ENCODE measurements at places on chromosomes 3 and 15. TPM values are rescaled to one million over a fixed set of nuclear protein-coding genes. Genes with fewer than 3 reads are reported as not detected.

UNC13C gene
- total RNA-seq = 13.2 TPM

GRK7 gene
- 0.20 TPM for total RNA-seq

GOLGA8J gene
- 0.40 TPM for total RNA-seq

IL12A gene
- total RNA-seq = 7.5 TPM

UPK1B gene
- total RNA-seq = 2.9 TPM

SEMA6D gene
- total RNA-seq = 68.8 TPM

UBL7 gene
- 32.8 TPM for total RNA-seq

DTWD1 gene
- 36.1 TPM for total RNA-seq

CLN6 gene
- total RNA-seq = 11.9 TPM

MESP2 gene
- 0.83 TPM for total RNA-seq

NOP10 gene
- total RNA-seq = 177 TPM

MOBP gene
- total RNA-seq = 125 TPM

COLQ gene
- 10.5 TPM for total RNA-seq

LYZL4 gene
- total RNA-seq = not detected

CKMT1B gene
- 17.7 TPM for total RNA-seq

DNAJC19 gene
- 41.8 TPM for total RNA-seq

ZNF662 gene
- 27.5 TPM for total RNA-seq

ZNF860 gene
- total RNA-seq = 1.0 TPM

LTF gene
- 1.4 TPM for total RNA-seq

MAP1A gene
- 148 TPM for total RNA-seq

ADAMTS17 gene
- 19.7 TPM for total RNA-seq

ONECUT1 gene
- total RNA-seq = 3.6 TPM

PARL gene
- total RNA-seq = 22.6 TPM

GANC gene
- total RNA-seq = 24.8 TPM

RTP1 gene
- 0.40 TPM for total RNA-seq

LSMEM2 gene
- total RNA-seq = 0.44 TPM

PROK2 gene
- total RNA-seq = 2.0 TPM

CATSPER2 gene
- 2.6 TPM for total RNA-seq

SGO1 gene
- total RNA-seq = 5.5 TPM

SERPINI2 gene
- total RNA-seq = 6.3 TPM

DISP2 gene
- 7.8 TPM for total RNA-seq

DUOX1 gene
- under 0.01 TPM for total RNA-seq

ANKUB1 gene
- total RNA-seq = 3.3 TPM

ZIC4 gene
- total RNA-seq = 30.5 TPM

DTX3L gene
- 13.4 TPM for total RNA-seq

MKRN2OS gene
- total RNA-seq = not detected

IQCF5 gene
- not detected for total RNA-seq

NOX5 gene
- 0.20 TPM for total RNA-seq

PDIA5 gene
- 9.5 TPM for total RNA-seq

CD200 gene
- 38.8 TPM for total RNA-seq

RLBP1 gene
- total RNA-seq = 0.83 TPM

CHRNA5 gene
- 0.99 TPM for total RNA-seq

GAP43 gene
- 190 TPM for total RNA-seq

All from spinal cord (tissue), 10 donors.